Activated CD8-positive, alpha-beta memory T cell treated with anti-CD3 and anti-CD28 coated beads for 4 hours (primary cell): ENCODE measurements at places on chromosomes 1 and 21.

- DNase-seq = no peak
Measured at GRCh38 chr1:154730259-154730658, 122.3 kb upstream of the ADAR start.

DNA sequence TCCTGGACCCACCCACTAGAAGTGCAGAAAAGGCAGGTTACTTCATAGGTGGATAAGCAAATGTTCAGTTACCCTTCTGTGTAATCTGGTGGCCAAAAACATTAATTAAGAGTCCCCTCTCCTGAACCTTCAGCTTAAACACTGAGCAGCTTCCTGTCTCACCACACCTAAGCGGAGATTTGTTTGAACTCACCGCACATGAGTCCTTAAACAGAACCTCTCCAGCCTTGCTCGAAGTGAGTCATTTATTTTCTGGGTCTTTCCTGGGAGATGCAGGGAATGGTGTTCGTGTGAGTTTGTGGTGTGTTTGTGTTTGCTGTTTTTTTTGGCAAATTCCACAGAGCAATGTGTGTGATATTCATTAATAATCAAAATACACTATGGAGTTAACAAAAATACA is 7.6 kb upstream of the FNBP1L start:
- DNase-seq = no peak

- no peak for DNase-seq
Measured at GRCh38 chr1:150576794-150577556, 2.4 kb downstream of the MCL1 start.

DNA sequence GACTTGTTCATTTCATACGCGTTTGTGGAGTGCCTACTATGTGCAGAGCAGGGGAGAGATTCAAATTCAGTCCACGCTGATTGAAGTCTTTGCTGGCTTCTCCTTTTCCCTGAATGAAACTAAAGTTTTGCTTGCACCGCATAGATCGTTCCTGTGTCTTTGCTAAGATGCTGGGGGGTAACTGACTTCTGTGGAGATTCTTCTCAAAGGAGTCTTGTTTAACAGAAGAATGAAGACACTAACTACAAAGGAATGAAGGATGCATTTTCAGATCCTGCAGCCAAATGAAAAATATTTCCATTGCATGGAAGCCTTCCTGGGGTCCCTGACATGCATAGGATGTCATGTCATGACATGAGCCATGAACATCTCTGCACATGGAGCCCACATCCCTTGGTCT is 26.9 kb upstream of the H6PD start:
- no peak for DNase-seq

DNA sequence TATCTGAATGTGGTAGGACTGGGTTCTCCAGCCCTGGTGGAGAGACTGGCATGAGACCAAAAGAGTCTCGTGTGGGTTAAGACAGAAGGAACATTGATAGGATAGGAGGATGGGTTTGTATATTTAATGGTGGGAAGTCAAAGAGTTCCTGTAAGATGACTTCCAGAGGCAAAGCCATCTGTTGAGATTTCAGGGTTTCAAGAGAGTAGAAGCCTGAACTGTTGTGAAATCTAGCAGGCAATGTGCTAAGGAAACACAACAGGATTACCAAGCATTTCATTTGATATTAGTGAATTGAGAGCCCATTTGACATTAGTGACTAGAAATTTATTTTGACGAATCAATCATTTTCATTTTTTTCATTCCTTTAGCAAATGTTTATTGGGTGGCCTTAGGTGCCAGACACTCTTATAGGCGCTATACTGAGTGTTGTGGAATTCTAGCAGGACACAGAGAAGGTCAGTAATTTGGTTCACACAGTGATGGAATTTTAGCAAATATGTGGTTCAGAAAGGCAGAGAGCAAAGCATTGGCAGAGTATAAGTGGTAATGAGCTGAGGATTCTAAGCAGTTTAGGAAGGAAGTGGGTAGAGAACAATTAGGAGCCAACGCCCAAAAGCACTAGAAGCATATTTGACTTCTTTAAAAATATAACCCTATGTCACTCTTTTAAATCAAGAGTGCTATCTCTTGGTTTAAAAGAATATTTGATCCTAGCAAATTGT is 149.3 kb downstream of the AK5 start:
- no peak for DNase-seq

GRCh38 chr1:6534248-6534822 is 20.0 kb downstream of the NOL9 start:
- no peak for DNase-seq

- peak; percentile 53 for DNase-seq
Measured at GRCh38 chr1:236795757-236796667, 920 bp downstream of the MTR start.

- no peak for DNase-seq
Measured at GRCh38 chr1:91707114-91707889, 178.6 kb downstream of the TGFBR3 start.

GRCh38 chr1:39877980-39878956 is 5.0 kb downstream of the TRIT1 start:
- no peak for DNase-seq

GRCh38 chr1:225825078-225825477 is 15.2 kb downstream of the EPHX1 start:
- DNase-seq = no peak
